ENCODE measurements at places on chromosomes 5 and 9. TPM values are rescaled to one million over a fixed set of nuclear protein-coding genes. Genes with fewer than 3 reads are reported as not detected.

GRCh38 chr9:122124048-122124447, 30.9 kb upstream of the TTLL11 start:
- DNase-seq, result no peak

FCN2 gene
- total RNA-seq, result not detected

DNA sequence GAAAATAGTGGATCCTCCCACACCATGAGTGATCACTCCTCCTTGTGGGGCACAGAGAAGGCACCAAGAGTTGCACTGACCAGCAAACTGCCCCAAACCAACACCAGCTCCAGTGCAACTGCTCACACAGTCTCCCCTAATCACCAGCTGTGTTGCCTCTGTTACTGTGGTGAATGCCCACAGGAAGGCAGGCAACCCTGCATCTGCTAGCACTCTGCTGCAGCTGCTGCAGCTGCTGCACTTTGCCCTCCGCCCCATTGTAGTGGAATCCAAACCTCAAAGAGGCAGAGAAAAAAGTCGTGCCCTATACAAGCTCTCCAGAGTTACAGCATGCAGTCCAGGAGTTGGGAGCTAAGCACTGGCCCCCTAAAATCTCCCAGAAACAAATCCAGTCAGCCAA, 339.6 kb downstream of the TRIM36 start:
- no peak for DNase-seq

DNA sequence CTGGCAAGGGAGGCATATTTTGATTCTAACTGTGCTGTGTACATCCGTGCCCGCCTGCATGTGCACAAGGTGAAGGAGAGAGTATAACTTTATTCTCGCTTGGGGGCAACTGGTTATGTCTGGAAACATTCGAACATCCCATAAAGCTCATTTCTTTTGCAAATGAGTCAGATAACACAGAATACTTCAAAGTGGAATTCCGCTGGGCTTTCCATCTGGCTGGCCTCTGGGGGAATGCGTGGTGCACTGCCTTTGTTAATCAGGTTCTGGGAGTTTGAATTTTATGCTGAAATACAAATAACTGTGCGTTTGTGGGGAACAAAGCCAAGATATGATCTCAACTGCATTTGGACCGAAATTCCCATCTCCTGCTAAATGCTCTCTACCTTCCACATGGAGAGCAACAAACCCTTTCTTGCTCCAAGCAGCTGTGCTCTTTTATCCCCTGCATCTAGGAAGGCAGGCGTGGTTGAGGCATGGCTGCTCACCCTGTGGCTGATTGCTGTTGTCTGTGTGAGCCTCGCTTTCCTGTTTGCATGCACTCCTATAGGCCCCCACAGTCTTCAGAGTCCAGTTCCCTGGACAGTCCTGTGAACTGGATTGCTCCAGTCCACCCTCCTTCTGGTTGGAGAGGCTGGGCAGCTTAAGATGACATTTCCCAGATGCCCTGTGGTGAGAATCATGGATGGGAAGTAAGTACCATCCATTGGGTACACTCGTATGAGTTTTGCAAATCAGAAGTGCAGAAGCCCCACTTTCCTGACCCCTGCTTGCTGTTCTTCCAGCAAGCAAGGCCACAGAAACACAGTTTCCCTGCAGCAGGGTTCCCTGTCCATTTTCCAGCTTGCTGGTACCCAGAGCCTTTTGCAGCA, 82.9 kb upstream of the ALDH1B1 start:
- DNase-seq, result no peak

- no peak for DNase-seq
These were observed 535.6 kb upstream of the MEF2C start for GRCh38 chr5:89418407-89419085.

DNA sequence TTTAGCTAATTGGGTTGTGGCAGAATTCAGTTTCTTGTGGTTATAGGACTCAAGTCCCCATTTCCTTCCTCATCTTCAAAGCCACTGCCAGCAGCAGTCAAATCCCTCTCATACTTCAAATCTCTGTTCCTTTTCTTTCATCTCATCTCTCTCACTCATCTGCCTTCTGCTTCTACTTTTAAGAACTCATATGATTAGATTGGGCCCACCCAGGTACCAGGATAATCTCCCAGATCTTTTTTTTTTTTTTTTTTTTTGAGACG, 8.0 kb upstream of the REEP5 start:
- no peak for DNase-seq

- DNase-seq, result no peak
These were observed 34.3 kb downstream of the CENPP start for GRCh38 chr9:92360083-92360482.

- DNase-seq, result no peak
These were observed 242.1 kb downstream of the HCN1 start for GRCh38 chr5:45454114-45454513.

GRCh38 chr5:173003360-173003759, 19.8 kb downstream of the ATP6V0E1 start:
- no peak for DNase-seq

- no peak for DNase-seq
These were observed 106.2 kb upstream of the SARDH start for GRCh38 chr9:133844398-133844784.

MYMK gene
- not detected for total RNA-seq

TMEM215 gene
- total RNA-seq, result not detected

- DNase-seq, result no peak
These were observed 25.6 kb upstream of the SPATA31D4 start for GRCh38 chr9:81902626-81903025.

ECSCR gene
- 39.7 TPM for total RNA-seq

GRCh38 chr5:151284392-151284967, 19.1 kb downstream of the SLC36A3 start:
- DNase-seq, result no peak

- no peak for DNase-seq
These were observed 247.7 kb upstream of the RFX3 start for GRCh38 chr9:3773362-3774060.

All from posterior vena cava (tissue), 2 donors.